A673 (cell line): ENCODE measurements at places on chromosomes 1 and 21. TPM values are rescaled to one million over a fixed set of nuclear protein-coding genes. Genes with fewer than 3 reads are reported as not detected.

GRCh38 chr1:94531664-94532063, 9.9 kb downstream of the F3 start:
- no peaks in the 10 kb centered on the region for H3K27me3 ChIP-seq
- peaks cover 9% of the 10 kb centered on the region for H3K36me3 ChIP-seq
- H3K27ac ChIP-seq: no peak overlapping the region
- no peaks in the 10 kb centered on the region for H3K4me1 ChIP-seq

GRCh38 chr1:87394513-87394912, 65.8 kb downstream of the LMO4 start:
- DNase-seq: no peak
- no peak overlapping the region for H3K27ac ChIP-seq
- peaks cover 17% of the 10 kb centered on the region for H3K4me1 ChIP-seq
- no peaks in the 10 kb centered on the region for H3K27me3 ChIP-seq

Gene THEMIS2
- 2.0 and 5.0 TPM in 2 replicates for total RNA-seq

- no peak overlapping the region for H3K4me3 ChIP-seq
- H3K27ac ChIP-seq: no peak overlapping the region
- H3K4me1 ChIP-seq: no peaks in the 10 kb centered on the region
- H3K36me3 ChIP-seq: no peaks in the 10 kb centered on the region
Observed at GRCh38 chr1:91603409-91603808, 102.8 kb downstream of the CDC7 start.

- H3K27me3 ChIP-seq: no peaks in the 10 kb centered on the region
- no peaks in the 10 kb centered on the region for H3K36me3 ChIP-seq
- peak; percentile 89 for DNase-seq
- H3K4me3 ChIP-seq: no peak overlapping the region
- H3K4me1 ChIP-seq: peaks cover 38% of the 10 kb centered on the region
Observed at GRCh38 chr1:159891275-159892157, 8.4 kb downstream of the CFAP45 start.

- no peak overlapping the region for H3K27ac ChIP-seq
- H3K4me3 ChIP-seq: no peak overlapping the region
- no peaks in the 10 kb centered on the region for H3K36me3 ChIP-seq
- H3K27me3 ChIP-seq: no peaks in the 10 kb centered on the region
- peak; percentile 12 for DNase-seq
Observed at GRCh38 chr1:121414905-121415304, 230.1 kb downstream of the SRGAP2C start.

Gene DMRTA2
- total RNA-seq: 0.28 and 0.37 TPM in 2 replicates

Gene CCDC181
- 5.7 and 6.7 TPM in 2 replicates for total RNA-seq

DNA sequence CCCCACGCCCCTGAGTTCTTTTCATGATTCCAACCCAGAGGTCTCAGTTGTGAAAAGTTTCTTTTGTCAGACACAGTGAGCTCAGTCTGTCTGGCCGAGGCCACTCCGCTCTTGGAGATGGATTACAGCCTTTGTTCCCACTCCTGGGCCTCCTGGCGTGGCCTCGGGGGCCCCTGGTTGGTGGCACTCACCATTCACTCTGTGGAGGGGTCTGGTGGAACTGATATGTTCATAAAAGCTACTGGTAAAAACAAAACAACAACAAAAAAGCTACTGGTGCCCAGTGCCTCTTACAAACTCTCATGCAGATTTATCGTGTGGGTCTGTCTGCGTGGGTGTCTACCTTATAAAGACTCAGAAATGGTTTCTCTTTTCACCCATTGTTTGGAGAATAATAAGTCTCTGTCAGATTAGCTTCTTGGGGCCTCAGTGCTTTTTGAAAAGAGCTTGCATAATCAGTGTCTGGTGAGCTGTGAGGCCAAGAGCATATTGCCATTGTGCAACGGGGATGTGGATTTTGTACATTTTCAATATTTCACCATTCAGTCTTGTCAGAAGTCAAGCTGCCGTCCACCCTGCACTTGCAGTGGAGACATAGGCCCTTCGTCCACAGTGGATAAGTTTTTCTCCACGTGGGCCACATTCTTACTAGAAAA, 86.7 kb downstream of the GALNT2 start:
- DNase-seq: peak; percentile 88
- H3K4me1 ChIP-seq: peaks cover 52% of the 10 kb centered on the region
- peak overlapping the region; percentile 75 for H3K27ac ChIP-seq
- no peaks in the 10 kb centered on the region for H3K27me3 ChIP-seq
- no peak overlapping the region for H3K4me3 ChIP-seq
- H3K36me3 ChIP-seq: no peaks in the 10 kb centered on the region

Gene LCE1F
- total RNA-seq: not detected in 2 replicates

Gene CD1B
- total RNA-seq: not detected in 2 replicates

- no peak for DNase-seq
- H3K27ac ChIP-seq: no peak overlapping the region
- H3K36me3 ChIP-seq: no peaks in the 10 kb centered on the region
Observed at GRCh38 chr1:74508449-74508848, 4.0 kb downstream of the LRRC53 start.

DNA sequence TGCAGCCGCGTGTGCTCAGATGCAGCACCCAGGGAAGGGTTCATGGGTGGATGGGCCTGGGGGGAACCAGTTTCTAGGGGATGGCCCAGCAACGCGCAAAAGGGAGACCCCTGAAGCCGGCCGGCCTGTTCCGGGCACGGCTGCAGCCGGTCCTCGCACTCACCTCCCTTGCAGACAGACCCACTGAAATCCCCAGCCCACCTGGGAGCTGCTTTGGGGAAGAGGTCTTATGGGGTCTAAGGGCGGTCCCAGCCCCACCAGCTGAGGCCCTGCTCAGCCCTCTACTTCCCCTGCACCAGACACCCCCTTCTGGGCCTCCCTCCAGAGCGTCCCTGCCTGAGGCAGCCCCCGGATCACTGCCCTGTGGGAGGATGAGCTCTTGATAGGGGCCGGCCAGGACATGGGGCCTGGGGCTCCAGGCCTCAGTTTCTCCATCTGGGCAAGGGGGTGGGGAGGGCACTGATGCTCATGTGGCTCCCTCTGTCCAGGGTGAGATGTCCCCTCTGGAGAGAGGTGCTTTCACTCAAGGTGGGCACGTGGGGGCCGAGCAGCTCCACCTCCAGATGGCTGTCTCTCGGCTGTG, 20.0 kb upstream of the TTC34 start:
- H3K4me1 ChIP-seq: no peaks in the 10 kb centered on the region
- H3K27me3 ChIP-seq: no peaks in the 10 kb centered on the region
- H3K27ac ChIP-seq: no peak overlapping the region
- DNase-seq: no peak
- H3K36me3 ChIP-seq: no peaks in the 10 kb centered on the region

GRCh38 chr1:147745271-147745670, 15.1 kb downstream of the GJA5 start:
- peaks cover 4% of the 10 kb centered on the region for H3K27me3 ChIP-seq
- no peaks in the 10 kb centered on the region for H3K36me3 ChIP-seq
- no peak overlapping the region for H3K4me3 ChIP-seq
- no peak overlapping the region for H3K27ac ChIP-seq
- no peak for DNase-seq
- no peaks in the 10 kb centered on the region for H3K4me1 ChIP-seq

- H3K27me3 ChIP-seq: no peaks in the 10 kb centered on the region
- H3K27ac ChIP-seq: no peak overlapping the region
- peaks cover 16% of the 10 kb centered on the region for H3K4me1 ChIP-seq
- no peak overlapping the region for H3K4me3 ChIP-seq
- H3K36me3 ChIP-seq: peaks cover 7% of the 10 kb centered on the region
- peak; percentile 48 for DNase-seq
Observed at GRCh38 chr1:8443558-8444194, 125.8 kb downstream of the SLC45A1 start.

DNA sequence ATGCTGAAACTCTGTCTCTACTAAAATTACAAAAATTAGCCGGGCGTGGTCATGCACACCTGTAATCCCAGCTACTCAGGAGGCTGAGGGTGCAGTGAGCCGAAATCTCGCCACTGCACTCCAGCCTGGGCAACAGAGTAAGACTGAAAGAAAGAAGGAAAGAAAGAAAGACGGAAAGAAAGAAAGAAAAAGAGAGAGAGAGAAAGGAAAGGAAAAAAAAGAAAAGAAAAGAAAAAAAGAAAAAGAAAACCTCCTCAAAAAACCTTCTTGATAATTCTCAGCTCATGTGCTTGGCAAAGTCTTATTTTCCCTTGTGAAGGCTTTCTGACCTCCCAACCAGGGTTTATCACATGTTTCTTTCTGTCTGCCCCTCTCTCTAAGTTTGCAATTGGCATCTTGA, 7.3 kb downstream of the NID1 start:
- no peaks in the 10 kb centered on the region for H3K36me3 ChIP-seq
- no peak overlapping the region for H3K27ac ChIP-seq
- no peak for DNase-seq
- no peaks in the 10 kb centered on the region for H3K4me1 ChIP-seq
- H3K27me3 ChIP-seq: no peaks in the 10 kb centered on the region

- peaks cover 32% of the 10 kb centered on the region for H3K4me1 ChIP-seq
- no peak overlapping the region for H3K4me3 ChIP-seq
- H3K36me3 ChIP-seq: no peaks in the 10 kb centered on the region
- H3K27ac ChIP-seq: no peak overlapping the region
Observed at GRCh38 chr1:185562461-185563359, 171.5 kb upstream of the HMCN1 start.

DNA sequence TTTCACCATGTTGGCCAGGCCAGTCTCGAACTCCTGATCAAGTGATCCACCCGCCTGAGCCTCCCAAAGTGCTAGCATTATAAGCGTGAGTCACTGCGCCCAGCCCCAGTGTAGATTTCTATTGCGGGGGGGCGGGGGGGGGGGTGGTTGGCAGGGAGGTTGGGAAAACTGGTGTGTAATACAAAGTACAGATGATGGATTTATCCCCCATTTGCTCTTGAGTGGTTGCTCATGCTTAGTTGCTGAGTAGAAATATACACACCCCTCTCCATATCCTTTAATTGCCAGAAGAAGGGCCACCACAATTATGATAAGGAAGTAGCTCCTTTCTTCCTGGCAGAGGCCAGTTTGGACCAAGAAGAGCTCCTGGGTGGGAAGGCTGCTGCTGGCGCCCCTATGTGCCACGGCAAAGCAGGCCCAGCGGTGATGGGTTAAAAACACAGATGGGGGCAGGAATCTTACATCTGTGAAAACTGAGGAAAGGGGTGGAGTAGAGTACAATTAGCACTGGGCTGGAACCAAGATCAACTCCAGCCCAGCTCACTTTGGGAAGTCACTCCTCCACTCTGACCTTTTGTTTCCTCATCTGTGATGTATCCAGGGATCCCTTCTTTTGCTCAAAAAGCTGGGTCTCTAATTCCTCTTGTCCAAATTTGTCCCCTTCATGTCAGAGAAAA, 55.2 kb downstream of the MRPL37 start:
- no peak for DNase-seq
- no peak overlapping the region for H3K4me3 ChIP-seq
- no peak overlapping the region for H3K27ac ChIP-seq
- peaks cover 6% of the 10 kb centered on the region for H3K4me1 ChIP-seq

- no peak for DNase-seq
- no peak overlapping the region for H3K4me3 ChIP-seq
- peaks cover 6% of the 10 kb centered on the region for H3K4me1 ChIP-seq
- H3K27ac ChIP-seq: no peak overlapping the region
- no peaks in the 10 kb centered on the region for H3K36me3 ChIP-seq
Observed at GRCh38 chr21:42448686-42449085, 45.0 kb downstream of the UBASH3A start.

DNA sequence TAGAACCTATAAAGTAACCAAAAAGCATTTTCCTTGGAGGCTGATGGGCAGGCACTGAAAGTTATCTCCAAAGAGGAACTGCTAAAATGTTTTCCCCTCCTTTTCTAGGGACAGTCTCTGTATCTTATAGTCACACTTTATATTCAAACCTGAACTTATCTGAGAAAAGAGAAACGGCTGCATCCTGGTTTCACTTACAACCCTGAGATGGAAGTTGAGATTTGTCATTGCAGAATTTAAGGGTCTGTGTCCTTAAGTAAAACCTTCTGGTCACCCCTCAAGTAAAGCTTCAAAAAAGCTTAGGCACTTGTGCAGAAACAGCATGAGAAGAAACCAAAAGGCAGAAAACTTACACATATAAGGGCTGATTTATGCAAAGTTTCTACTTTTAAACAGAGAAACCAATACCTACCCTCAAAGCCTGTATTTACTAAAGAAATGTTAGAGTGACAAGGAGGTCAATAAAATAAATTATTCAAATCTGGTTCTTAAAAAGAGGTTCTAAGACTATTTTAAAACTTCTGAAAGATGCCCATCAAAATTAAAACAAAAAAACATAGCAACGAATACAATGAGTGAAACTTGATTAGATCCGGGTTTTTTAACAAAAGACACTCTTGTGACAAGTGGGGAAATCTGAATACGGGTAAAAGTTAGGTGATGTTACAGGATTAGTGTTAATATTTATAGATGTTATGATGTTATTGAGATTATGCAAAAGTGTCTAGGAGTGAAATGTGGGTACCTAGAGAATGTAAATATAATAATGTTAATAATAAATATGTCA, 9.9 kb downstream of the CD58 start:
- H3K4me1 ChIP-seq: no peaks in the 10 kb centered on the region
- no peak for DNase-seq
- no peak overlapping the region for H3K4me3 ChIP-seq
- H3K27me3 ChIP-seq: no peaks in the 10 kb centered on the region

Gene C1QC
- total RNA-seq: not detected in 2 replicates

GRCh38 chr1:175272361-175272760, 79.8 kb upstream of the KIAA0040 start:
- no peaks in the 10 kb centered on the region for H3K36me3 ChIP-seq
- H3K4me1 ChIP-seq: no peaks in the 10 kb centered on the region
- no peak for DNase-seq
- H3K27ac ChIP-seq: no peak overlapping the region
- no peaks in the 10 kb centered on the region for H3K27me3 ChIP-seq
- H3K4me3 ChIP-seq: no peak overlapping the region

GRCh38 chr1:219782929-219783328, 145.4 kb downstream of the SLC30A10 start:
- no peaks in the 10 kb centered on the region for H3K36me3 ChIP-seq
- no peak overlapping the region for H3K4me3 ChIP-seq
- peaks cover 7% of the 10 kb centered on the region for H3K27me3 ChIP-seq
- H3K27ac ChIP-seq: no peak overlapping the region
- DNase-seq: no peak

DNA sequence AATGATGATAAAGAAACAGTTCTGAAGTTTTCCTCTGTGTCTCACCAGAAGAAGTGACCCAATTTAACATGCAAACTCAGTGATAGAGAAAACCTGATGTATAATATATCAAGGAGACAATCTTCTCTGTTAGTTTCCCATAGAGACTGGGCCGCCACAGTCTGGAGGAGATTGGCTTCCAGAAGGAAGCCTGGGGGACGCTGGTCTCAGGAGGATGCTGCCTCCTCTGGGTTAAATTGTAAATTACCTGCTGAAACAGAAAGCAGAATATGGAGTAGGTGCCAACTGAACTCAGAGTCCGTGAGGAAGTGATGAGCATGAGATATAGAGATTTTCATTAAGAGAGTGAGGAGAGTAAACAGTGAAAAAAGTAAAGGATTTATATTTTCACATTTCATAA, 15.8 kb downstream of the OR14I1 start:
- H3K27me3 ChIP-seq: peaks cover 18% of the 10 kb centered on the region
- DNase-seq: peak; percentile 55
- H3K4me1 ChIP-seq: no peaks in the 10 kb centered on the region
- H3K36me3 ChIP-seq: no peaks in the 10 kb centered on the region
- no peak overlapping the region for H3K4me3 ChIP-seq
- H3K27ac ChIP-seq: no peak overlapping the region

- no peaks in the 10 kb centered on the region for H3K4me1 ChIP-seq
- H3K27ac ChIP-seq: no peak overlapping the region
- DNase-seq: no peak
- H3K36me3 ChIP-seq: no peaks in the 10 kb centered on the region
- H3K27me3 ChIP-seq: no peaks in the 10 kb centered on the region
- H3K4me3 ChIP-seq: no peak overlapping the region
Observed at GRCh38 chr1:236959112-236959511, 45.1 kb downstream of the MT1HL1 start.
